T-helper 9 cell (primary cell): ENCODE measurements at places on chromosomes 5 and 9.

GRCh38 chr5:134088994-134089560 is 25.4 kb upstream of the TCF7 start:
- no peak for DNase-seq

- no peak for DNase-seq
These were observed 235.7 kb downstream of the COMMD10 start for GRCh38 chr5:116320486-116320885.

DNA sequence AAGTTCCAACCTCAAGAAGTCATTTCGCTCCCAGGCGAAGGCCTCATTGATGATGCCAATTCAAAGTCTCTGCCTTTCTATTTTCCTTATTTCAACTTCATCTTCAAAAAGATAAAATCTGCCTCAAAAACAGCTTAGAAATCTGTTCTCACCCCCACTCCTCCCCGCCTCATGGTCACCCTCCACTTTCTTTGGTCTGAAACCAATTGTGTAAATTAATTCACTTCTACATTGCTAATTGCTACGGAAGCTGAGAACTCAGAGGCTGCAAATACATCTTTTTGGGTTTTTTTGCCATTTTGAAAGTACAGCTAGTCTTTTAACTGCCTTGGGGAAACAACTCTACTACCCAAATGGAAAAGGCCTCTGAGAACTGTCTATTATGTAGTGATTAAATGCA is 350.0 kb upstream of the SLC24A2 start:
- DNase-seq: no peak

DNA sequence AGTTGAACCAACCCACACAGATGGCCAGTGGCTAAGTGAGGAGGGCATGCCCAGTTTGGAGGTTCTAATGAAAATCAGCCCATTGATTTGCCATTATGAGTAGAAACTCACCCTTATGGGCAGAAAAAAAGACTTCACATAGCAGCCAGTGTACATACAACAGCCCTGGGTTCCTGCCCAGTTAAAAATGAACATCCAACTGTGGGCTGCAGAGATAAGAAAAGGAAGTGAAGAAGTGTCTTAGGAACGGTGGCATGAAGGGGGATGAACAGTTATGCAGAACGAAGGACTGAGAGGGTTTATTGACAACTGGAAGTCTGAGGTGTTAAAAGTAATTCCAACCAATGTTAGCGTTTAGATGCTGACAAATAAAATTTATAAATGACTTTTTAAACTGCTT is 118.4 kb downstream of the MARCHF3 start:
- DNase-seq: no peak

DNA sequence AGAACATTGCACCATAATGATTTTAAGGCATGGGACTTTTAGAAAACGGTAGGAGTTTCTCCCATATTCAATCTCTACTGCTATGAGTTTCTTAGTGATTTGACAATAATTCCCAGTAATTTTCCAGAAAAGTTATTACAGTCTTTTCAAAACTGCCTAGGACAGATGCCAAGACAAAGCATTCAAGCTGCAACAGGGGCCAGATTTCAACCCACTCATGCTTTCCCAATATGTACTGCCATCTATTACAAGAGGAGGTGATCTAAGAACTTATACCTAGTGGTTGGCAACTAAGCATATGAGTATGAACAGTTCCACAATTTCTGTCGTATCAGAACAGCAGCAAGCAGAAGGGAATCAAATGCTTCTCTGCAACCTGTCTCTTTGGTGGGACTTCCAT is 95.1 kb upstream of the TMED7 start:
- DNase-seq: no peak

GRCh38 chr9:127336506-127337352 is 60.2 kb upstream of the SLC2A8 start:
- no peak for DNase-seq

GRCh38 chr5:1687301-1687970 is 112.2 kb downstream of the MRPL36 start:
- DNase-seq: no peak
